Vagina (tissue), 2 donors: ENCODE measurements at places on chromosomes 2 and 18. TPM values are rescaled to one million over a fixed set of nuclear protein-coding genes. Genes with fewer than 3 reads are reported as not detected.

DNA sequence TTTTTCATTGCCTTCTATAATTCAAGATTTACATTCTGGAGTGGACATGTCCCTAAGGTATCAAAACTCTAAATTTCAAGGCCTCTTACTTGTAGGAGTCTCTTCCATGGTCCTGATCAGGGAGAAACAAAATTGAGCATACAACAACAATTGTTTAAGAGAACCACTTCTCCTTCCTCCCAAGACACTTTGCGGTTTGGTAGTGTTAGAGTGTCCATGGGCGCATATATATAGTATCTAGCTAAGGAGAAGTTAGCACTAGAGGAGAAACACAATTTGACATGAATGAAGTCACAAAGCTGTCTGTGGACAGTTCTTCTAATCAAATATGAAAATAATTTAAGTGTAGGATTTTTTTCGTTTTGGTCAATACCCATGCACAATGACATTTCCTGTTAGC is 349.1 kb upstream of the MAP2 start:
- no peaks in the 10 kb centered on the region for H3K36me3 ChIP-seq
- H3K4me3 ChIP-seq = no peak overlapping the region
- H3K27ac ChIP-seq = no peak overlapping the region
- no peaks in the 10 kb centered on the region for H3K27me3 ChIP-seq
- DNase-seq = no peak

- DNase-seq = no peak
- H3K27me3 ChIP-seq = no peaks in the 10 kb centered on the region
- H3K36me3 ChIP-seq = no peaks in the 10 kb centered on the region
- H3K27ac ChIP-seq = no peak overlapping the region
- H3K4me1 ChIP-seq = no peaks in the 10 kb centered on the region
These were observed 29.4 kb downstream of the NLRC4 start for GRCh38 chr2:32235315-32235714.

The FSIP2 gene
- 1.2 TPM for total RNA-seq

The TMEM198 gene
- 1.5 TPM for total RNA-seq

The AGXT gene
- total RNA-seq = not detected
